ENCODE measurements at places on chromosomes 11 and 22. TPM values are rescaled to one million over a fixed set of nuclear protein-coding genes. Genes with fewer than 3 reads are reported as not detected.

DNA sequence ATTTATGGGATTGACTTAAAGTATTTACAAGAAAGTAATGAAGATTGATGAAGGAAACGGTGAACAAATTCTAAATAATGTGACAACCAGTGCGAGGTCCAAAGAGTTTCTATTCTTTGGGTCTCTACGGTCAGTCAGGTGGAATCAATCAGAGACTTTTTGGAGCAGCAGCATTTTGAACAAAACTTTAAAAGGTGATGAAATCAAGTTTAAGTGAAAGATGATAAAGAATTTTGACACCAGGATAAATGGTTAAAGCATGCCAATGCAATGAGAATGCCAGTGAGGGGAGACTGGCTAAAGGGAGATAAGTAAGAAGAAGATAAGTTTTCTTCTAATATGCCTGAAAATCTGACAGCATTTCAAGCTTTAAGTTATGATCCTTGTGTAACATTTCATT lies 67.9 kb downstream of the DCUN1D5 start:
- no peak overlapping the region for H3K4me3 ChIP-seq
- peaks cover 6% of the 10 kb centered on the region for H3K27me3 ChIP-seq
- no peak for DNase-seq
- H3K36me3 ChIP-seq, result no peaks in the 10 kb centered on the region

- H3K27me3 ChIP-seq, result peaks cover 35% of the 10 kb centered on the region
- H3K4me1 ChIP-seq, result no peaks in the 10 kb centered on the region
- DNase-seq, result no peak
- no peak overlapping the region for H3K27ac ChIP-seq
- H3K4me3 ChIP-seq, result no peak overlapping the region
Observed at GRCh38 chr11:12914400-12914912, 94.7 kb upstream of the RASSF10 start.

Gene SLC25A18
- not detected for total RNA-seq

Gene SPON1
- total RNA-seq, result 7.3 TPM

Data from T-helper 17 cell (primary cell).